ENCODE measurements at places on chromosomes 3 and 15.

- no peak for DNase-seq
Observed at GRCh38 chr3:30871720-30872119, 22.7 kb downstream of the GADL1 start.

- no peak for DNase-seq
Observed at GRCh38 chr15:90241343-90242192, 7.6 kb downstream of the GDPGP1 start.

DNA sequence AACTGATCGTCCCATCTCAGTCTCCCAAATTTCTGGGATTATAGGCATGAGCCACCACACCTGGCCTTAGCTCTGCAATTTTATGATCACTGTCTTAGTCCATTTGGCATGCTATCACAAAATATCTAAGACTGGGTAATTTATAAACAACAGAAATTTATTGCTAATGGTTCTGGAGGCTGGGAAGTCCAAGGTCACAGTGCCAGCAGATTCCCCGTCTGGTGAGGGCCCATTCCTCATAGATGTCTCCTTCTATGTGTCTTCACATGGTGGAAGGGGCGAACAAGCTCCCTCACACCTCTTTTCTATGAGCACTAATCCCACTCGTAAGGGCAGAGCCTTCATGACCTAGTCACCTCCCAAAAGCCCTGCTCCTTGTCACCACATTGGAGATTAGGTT is 55.3 kb upstream of the KIF23 start:
- DNase-seq, result no peak

DNA sequence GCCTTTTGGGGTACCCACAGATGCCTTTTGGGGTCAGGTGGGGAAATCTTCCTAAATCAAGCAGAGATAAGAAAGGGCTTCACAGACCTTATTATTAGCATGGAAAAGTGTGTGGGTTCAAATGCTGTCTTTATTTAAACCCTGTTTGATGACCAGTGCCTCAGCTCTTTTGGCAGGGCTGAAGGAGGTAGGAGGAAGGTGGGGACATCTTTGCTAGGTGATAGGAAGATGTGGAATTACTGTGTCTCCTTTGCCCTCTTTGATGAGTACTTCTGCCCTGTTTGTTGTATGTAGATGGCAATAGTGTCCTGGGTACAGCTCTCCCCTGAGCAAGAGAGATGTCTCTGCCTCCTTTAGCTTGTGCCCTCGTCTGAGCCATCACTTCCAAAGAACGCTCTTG is 333.3 kb upstream of the ROPN1 start:
- no peak for DNase-seq

GRCh38 chr3:170352936-170353335 is 4.6 kb upstream of the SKIL start:
- DNase-seq, result no peak

DNA sequence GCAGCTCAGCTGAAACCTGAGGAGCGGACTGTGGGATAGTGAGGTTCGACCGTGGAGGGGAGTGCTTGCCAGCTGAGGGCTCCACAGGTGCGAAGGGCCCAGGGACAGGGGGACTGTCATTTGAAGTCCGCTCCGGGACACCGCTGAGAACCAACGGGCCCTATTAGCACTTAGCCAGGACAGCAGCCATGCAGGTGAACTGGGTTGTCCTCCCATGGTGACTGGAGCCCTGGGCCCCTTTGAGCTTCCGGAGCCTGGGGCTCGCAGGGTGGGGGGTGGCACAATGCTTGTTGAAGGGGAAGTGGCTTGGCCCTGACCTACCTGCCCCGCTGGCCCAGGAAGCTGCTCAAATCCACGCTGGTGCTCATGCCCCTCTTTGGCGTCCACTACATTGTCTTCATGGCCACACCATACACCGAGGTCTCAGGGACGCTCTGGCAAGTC is 24.7 kb downstream of the PTH1R start:
- no peak for DNase-seq

- DNase-seq, result no peak
Observed at GRCh38 chr15:101407439-101407838, 82.1 kb downstream of the PCSK6 start.

GRCh38 chr3:110871869-110872268 is 199.7 kb upstream of the NECTIN3 start:
- DNase-seq, result no peak

DNA sequence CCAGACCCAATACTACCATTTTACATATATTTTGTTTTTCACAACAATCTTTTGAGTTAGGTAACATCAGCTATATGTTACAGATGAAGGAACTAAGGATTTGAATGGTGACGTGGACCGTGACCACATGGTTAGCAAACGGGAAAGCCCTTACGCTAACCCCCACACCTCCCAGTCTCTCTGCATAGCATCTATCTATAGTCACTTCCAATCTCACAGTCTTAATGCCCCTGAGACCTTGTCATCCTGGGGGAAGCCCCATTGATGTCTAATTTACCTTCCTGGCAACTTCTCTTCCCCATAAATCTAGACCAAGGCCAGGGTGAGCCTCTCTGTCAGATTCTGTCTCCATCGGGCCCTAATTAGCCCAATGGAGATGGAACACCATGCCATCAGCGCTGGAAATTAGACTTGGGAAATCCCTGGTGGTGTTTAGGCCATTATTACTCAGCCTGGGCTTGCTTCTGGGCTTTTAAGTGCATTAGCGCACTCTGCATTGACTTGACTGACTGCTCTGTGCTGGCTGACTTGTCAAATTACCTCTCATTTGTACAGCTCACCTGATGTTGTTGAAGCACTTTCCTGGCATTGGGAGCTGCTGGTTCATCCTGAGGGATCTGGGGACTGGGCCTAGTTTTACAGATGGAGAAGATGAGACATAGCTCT is 34.0 kb upstream of the SH3GL3 start:
- DNase-seq, result no peak

DNA sequence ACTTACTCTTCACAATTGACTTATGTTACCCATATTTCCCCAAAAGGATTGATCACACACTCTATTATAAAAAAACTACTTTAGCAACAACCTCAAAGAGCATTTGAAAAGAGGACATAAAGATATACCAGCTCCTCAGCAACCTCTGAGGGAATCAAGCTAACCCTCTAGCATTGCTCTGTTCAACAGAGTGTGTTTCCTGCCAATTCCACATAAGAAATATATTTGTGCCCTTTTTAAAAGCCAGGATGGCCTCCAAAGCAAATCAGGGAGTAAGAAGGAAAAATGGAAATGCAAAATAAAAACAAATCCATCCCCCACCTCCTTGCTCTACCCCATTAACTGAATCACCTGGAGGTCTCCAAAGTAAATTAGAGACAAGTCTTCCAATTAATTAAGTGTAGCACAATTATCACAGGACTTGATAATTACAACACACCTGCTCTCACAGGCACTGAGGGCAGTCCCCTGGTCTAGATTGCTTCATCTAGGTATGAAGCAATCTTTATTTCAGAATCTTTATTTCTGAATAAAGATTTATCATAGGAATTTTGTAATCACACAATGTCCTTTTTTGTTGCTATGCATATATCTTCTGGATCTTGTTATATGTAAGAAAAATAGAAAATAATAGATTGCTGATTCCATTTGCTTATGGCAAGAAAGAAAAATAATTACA is 34.8 kb downstream of the GPR176 start:
- no peak for DNase-seq

DNA sequence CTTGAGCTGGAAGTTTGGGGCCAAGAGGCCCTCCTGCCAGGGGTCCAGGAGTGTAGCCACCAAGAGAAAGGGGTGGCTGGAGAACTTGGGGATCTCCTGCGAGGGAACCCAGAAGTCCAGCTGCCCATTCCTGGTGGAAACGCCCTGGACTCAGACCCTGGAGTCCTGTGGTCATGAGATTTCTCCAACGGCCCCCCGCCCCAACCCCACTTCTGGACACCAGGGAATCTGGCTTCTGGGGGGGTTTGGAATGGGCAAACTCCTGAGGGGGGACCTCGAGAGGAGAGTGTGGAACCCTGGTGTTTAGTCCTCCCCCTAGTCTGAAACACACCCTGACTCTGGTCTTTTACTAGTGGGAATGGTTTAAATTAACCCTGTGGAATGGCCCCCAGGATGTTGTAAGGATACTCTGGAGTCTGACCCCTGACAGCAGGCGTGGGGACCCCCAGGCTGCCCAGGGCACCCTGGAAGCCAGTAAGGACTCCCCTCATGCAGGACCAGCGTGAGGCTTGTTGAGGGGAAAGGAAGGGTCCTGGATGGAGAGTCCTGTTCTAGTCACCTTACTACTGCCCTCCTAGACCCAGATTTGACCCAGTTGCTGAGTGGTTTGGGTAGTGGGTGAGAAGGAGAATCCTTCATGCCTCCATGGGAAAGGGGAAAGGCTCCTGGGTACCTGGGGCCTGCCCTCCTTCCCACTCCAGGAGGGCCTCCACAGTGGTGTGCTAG is 540 bp downstream of the KLHDC8B start:
- DNase-seq, result no peak

DNA sequence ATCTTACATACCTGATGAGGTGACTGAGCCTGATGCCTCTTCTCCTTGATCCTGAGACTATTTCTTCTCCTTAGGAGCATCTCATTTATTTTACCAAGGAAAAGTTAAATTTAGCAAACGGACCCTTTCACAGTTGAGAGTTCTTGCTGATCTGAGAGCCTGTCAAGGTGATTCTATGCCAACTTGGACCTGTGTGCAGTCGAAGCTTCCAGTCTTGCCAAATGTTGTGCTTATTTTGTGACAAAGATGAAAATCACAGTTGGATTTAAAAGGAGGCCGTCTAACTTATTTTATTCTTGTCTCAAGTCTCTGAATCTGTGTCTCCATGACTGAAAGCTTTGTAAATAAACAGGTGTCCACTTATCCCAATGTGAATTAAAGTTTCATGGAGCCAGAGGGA is 296.3 kb upstream of the EPHA3 start:
- no peak for DNase-seq

DNA sequence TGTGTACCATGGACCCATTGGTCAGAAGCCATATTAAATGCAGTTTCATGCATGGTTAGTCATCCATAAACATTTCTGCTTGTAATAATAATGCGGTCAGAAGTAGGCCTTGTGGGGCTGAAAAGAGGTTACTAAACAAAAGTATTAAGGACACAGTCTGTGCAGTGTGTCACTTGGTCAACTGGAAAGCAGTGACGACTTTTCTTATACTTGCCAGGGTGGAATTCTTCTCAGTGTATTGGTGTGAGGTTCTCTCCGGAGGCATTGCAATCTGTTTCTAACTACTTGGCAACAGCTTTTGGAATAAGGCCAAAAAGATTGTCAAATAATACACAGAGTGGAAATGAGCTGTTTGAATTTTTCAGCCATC is 46.8 kb downstream of the CHL1 start:
- no peak for DNase-seq

- DNase-seq, result no peak
Observed at GRCh38 chr15:27499191-27499590, 528.2 kb downstream of the GABRG3 start.

DNA sequence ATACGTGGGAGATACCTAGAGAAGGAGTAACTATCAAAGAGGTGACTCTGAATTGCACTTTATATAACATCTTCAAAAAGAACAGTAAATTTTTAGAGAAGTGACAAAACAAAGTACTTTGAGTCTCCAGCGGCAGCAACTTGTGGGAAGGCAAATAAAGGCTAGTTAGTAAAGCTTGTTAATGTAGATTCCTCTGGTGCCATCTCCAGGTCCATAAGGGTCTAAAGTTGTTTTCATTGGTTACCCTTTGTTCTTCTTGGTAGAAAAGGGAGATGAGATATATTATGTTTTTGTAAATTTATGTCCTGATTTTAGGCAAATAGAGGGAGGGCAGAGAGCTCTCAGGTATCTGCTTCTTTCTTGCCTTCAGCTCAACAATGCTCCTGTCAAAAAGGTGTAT is 161.6 kb downstream of the MYRIP start:
- no peak for DNase-seq

GRCh38 chr3:11774296-11774877 is 72.3 kb downstream of the TAMM41 start:
- no peak for DNase-seq

GRCh38 chr3:170052398-170052797 is 14.6 kb downstream of the GPR160 start:
- no peak for DNase-seq

- peak; percentile 69 for DNase-seq
Observed at GRCh38 chr3:179452176-179452564, 900 bp upstream of the GNB4 start.

- no peak for DNase-seq
Observed at GRCh38 chr3:23324745-23325144, 121.6 kb downstream of the UBE2E2 start.

DNA sequence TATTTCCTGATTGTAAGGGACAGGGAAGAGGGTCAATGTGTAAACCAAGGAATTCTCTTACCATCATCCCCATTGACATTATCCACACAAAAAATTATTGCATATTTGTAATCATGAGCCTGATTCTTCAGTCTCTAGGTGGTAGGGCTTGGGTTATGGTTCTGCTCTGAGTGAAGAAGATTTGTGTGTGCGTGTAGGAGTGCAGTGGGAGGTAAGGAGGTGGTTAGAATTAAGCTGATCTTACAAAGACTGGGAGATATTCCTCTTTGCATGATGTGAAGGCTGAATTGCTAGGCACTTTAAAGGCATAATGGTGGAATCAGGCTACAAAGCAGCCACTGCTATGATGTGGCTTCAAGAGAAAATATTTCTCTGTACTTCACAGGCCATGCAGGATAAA is 23.0 kb upstream of the MINDY4B start:
- no peak for DNase-seq

DNA sequence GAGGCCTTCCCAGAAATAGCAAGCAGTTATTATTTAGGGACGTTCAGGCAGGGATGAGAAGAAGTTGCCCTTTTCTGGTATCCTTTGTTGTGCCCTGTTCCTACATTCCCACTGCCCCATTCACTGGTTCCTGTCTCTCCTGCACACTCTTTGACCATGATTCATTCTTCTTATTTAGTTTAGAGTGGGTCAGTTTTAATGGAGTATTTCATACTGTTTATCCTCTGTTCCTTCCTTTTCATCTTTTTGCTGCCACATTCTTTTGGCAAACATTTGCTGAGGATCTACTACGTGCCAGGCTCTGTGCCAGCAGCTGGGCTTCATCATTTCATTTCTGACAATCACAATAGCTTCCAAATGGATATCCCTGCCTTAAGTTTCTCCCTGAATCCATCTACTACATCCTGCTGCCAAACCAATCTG is 11.8 kb upstream of the EID1 start:
- no peak for DNase-seq

GRCh38 chr3:125250973-125251372 is 38.4 kb upstream of the SLC12A8 start:
- DNase-seq, result no peak

DNA sequence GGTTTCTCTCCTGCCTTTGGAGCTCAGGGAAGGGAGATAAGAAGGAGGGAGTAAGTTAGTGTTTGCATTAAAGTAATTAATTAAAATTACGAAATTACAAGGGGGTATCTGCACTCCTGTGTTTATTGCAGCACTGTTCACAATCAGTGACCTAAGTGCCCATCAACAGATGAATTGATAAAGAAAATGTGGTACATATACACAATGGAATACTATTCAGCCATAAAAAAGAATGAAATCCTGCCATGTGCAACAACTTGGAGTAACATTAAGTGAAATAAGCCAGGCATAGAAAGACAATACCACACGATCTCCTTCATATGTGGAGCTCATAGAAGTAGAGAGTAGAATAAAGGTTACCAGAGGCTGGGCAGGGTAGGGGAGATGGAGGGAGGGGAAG is 202.0 kb downstream of the SHQ1 start:
- no peak for DNase-seq
